Cardiac septum (tissue), 1 donor: ENCODE measurements at places on chromosomes 3 and 15. TPM values are rescaled to one million over a fixed set of nuclear protein-coding genes. Genes with fewer than 3 reads are reported as not detected.

GRCh38 chr15:67611370-67612369 is 69.2 kb downstream of the MAP2K5 start:
- no peak for DNase-seq

DNA sequence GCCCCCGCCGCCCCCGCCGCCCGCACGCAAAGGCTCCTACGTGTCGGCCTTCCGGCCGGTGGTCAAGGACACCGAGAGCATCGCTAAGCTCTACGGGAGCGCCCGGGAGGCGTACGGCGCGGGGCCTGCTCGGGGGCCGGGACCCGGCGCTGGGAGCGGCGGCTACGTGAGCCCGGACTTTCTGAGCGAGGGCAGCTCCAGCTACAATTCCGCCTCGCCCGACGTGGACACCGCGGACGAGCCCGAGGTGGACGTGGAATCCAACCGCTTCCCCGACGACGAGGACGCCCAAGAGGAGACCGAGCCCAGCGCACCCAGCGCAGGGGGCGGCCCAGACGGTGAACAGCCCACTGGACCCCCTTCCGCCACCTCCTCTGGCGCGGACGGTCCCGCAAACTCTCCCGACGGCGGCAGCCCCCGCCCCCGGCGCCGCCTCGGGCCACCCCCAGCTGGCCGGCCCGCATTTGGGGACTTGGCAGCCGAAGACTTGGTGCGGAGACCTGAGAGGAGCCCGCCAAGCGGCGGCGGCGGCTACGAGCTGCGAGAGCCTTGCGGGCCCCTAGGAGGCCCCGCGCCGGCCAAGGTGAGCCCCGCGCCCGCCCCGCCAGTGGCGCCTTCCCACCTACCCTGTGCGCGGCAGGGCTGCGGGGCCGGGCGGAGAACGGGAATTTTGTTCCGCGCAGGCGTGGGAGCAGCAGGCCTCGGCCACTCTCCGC is 2.4 kb downstream of the SKOR1 start:
- no peak for DNase-seq

GRCh38 chr15:63612300-63612699 is 15.1 kb downstream of the FBXL22 start:
- DNase-seq, result no peak

The BFSP2 gene
- total RNA-seq, result not detected

The ROPN1B gene
- 1.7 TPM for total RNA-seq

- no peak for DNase-seq
Observed at GRCh38 chr15:96135166-96136093, 195.1 kb upstream of the NR2F2 start.

DNA sequence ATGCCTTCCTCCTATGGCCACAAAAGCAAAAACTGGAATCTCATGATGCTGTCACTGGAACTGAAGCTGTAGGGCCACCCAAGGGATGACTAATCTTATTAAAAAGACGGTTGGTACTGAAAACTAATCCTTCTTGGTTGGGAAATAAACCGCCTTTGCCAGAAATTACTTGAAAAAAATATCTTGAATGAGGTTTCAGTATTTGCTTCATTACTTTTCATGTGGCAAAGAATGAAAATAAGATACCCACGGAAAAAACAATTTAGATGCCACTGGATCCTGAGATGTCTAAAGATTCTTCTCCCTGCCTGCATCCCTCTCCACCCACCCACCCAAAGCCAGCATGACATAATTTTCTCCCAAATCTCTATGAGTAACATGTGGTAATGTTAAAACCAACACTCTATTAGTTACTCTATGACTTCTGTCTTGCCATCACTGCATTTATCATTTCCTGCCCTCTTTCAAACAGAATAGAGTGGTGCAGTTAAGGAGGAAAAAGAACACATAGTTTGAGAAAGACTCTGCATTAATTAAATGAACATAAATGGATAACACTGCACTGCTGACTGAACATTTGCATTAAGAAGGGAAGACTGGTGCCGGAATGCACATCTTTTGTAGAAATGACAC is 111.8 kb upstream of the DPH6 start:
- no peak for DNase-seq

DNA sequence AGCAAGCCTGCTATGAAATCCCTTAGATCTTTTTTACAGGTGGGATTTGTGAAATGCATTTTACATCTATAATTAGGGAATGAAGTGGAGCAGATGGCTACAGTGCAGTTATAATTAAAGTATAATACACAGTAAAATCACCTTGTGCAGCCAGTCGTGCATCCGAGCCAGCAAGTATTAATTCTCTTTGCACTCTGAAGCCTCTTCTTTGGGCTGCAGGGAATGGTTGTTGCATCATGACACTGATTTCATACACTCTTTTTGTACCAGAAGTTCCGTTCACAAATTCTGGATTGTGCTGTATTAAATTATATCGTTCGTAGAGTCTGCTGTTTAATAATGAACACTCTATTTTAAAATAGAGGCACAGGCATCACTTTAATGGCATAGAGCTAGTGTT is 28.7 kb upstream of the TP63 start:
- DNase-seq, result no peak

GRCh38 chr15:75131269-75131643 is 70.4 kb upstream of the C15orf39 start:
- DNase-seq, result no peak

DNA sequence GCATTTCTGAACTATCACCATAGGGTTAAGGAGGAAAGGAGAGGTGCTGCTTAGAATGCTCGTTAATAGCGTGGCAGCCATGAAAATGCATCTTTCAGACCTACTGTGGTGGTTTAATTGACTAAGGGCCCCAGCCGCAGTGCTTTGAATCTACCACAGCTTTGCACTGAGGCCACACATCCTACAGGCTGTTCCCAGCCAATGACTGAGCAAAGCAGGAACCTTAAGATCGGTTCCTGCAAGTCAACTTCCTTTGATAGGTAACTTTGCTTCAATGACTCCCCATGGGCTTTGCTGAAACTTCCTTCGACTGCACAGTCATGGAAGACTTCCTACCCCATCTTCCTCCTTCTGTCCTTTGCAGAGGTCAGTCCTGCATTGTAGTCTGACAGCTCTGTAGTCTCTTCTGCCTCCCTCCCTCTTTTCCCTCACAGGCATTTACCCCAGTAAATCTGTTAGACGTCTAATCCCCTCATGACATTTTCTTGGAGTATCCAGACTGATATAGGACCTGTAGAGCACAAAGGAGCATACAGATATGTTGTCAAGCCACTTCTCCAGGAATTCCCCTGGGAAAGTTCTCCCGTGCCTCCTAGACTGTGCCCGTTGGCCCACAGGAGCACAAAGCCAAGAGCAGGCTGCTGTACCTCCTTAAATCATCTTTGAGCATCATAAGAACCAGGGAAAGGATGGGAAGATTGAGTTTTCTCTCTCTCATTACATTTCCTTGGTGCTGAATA is 2.6 kb upstream of the BCL2A1 start:
- DNase-seq, result no peak

- DNase-seq, result no peak
Observed at GRCh38 chr3:191220908-191221307, 21.9 kb downstream of the OSTN start.

The KCNH8 gene
- total RNA-seq, result 0.08 TPM

- peak; percentile 88 for DNase-seq
Observed at GRCh38 chr3:127678611-127679533, 6.1 kb downstream of the ABTB1 start.

- no peak for DNase-seq
Observed at GRCh38 chr3:14389716-14390115, 12.7 kb upstream of the SLC6A6 start.

The GP5 gene
- total RNA-seq, result 0.22 TPM

DNA sequence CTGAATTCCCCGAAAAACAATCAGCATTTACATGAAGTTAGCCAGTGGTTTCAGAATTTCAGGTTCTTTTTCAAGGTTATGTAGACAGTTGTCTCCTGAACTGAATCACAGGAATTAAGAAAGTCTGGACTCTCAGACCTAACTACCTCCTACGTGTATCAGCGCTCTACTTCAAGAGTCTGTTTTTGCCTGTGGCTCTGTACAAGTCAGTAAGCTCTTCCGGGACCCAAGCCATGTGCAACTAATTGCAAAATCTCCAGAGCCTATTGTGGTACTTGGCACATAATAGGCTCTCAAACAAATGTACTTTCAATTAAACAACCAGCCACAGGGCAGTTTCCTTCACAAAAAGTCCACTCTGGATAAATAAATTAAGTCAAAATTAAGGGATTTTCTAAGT is 414.2 kb downstream of the PDCD6IP start:
- DNase-seq, result no peak

The FBXO40 gene
- total RNA-seq, result 147 TPM

GRCh38 chr3:23835802-23836201 is 30.0 kb downstream of the UBE2E1 start:
- DNase-seq, result no peak

DNA sequence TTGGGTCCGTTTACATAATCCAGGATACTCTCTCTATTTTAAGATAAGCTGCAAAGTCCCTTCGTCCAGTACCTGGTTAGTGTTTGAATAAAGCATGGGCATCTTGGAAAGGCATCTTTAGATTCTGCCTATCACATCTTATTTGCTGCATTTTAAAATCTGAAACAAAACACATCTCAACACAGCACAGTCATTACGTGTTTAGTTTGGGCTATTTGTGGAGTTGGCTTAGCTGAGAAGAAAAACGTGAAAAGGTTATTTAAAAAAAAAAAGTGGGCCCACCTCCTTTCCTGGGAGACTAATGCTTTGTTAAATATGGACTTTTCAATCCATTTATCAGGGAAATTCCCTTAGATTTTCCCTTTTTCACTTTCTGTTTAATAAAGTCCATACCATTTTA is 174.5 kb upstream of the WNT5A start:
- DNase-seq, result no peak

GRCh38 chr3:46208167-46208704 is at the start of gene CCR1:
CCR1 (minus strand) TSS chr3:46208313; CDS start chr3:46204313, 4,000 bp downstream.
- no peak for DNase-seq

GRCh38 chr3:46900007-46900292 is 22.4 kb downstream of the PTH1R start:
- peak; percentile 57 for DNase-seq

The FES gene
- total RNA-seq, result 16.2 TPM

The SLC28A1 gene
- 0.83 TPM for total RNA-seq

The CLDN16 gene
- total RNA-seq, result not detected

- DNase-seq, result no peak
Observed at GRCh38 chr15:62599791-62600777, 435.0 kb upstream of the C2CD4B start.

- DNase-seq, result no peak
Observed at GRCh38 chr15:100254285-100254684, 87.5 kb downstream of the ADAMTS17 start.

GRCh38 chr3:120111898-120112297 is 17.7 kb upstream of the GSK3B start:
- DNase-seq, result no peak

The ATP13A4 gene
- not detected for total RNA-seq

DNA sequence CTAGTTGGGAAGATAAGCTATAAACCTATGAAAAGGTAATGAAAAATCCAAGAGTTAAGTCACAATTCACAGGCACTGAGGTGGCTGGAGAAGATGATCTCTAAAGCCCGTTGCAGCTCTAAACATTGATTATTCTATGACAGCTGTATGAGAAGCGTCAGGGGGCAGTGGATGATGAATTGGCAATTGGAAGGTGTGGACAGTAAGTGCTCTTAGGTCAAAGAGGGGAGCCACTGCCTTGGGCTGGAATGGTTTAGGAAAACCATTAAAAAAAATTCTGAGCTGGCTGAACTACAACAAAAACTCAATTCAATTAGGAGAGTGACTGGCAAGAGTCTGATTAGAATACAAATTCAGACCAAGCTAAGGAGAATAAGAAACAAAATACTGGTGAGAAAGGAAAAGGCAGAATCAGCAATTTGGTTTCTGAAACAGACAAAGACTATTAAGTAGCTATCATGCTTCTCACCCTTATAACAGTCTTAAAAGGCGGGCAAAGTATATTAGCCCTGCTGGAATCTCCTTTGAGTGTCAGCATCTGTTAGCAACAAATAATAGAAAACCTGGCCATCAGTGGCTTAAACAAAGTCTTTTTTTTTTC is 8.8 kb upstream of the NMD3 start:
- DNase-seq, result no peak

DNA sequence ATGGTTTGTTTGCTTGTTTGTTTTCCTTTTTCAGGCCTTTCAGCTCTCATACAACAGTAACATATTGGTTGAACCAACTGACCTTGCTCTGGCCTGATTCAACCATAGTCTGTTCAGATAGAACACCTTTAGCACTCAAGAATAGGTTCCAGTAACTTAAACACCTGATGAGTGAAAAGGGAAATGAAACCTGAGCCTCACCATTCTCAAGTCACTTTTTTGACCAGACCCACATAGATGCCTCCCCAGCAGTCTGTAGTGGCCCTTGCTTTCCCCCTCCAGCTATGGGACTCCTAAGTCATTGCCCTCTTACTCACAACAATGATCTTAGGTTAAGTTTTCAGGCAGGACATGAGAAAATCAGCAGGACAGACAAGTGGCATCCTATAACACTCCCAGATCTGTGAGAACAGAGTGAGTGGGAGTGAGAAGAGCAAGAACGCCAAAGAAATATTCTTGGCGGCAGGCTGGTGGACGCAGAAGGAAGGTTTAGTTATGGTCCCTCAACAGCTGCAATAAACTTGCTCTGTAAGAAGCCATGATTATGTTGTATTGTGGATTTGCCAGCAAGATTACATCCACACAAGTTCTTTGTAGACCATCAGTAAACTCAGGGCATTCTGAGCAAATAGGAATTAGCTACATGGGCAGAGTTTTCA is 367.5 kb downstream of the MECOM start:
- no peak for DNase-seq

DNA sequence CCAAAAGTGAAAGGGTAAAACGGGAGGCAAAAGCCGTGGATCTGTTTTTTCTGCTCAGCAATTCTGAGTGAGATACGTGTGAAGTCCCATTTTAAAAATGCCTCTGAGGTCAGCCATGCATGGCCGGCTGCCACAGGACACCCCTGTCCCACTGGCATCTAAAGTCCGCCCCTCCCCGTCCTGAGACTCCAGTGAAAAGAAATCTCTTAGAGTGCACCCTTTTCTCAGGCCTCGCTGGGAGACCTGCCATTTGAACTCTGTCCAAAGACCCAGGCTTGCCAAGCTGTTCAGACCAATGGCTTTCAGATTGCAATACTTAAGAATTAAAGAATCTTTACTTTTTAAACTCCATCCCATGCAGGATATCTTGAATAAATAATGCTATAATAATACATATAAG is 61.0 kb upstream of the SLC24A5 start:
- no peak for DNase-seq
